ENCODE measurements at places on chromosomes 7 and 10.

GRCh38 chr7:108051454-108051853 lies 48.5 kb upstream of the LAMB1 start:
- DNase-seq: no peak

DNA sequence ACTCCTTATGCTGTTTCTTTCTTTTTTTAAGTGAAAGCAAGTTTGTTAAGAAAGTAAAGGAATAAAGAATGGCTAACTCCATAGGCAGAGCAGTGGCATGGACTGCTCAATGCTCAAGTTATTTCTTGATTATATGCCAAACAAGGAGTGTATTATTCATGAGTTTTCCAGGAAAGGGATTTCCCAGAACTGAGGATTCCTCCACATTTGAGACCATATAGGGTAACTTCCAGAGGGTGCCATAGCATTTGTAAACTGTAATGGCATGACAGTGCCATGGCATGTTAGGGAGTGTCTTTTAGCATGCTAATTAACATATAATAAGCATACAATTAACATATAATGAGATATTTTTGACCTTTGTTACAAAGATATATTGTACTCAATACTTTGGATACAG lies 1034.5 kb upstream of the PHF14 start:
- no peak for DNase-seq

DNA sequence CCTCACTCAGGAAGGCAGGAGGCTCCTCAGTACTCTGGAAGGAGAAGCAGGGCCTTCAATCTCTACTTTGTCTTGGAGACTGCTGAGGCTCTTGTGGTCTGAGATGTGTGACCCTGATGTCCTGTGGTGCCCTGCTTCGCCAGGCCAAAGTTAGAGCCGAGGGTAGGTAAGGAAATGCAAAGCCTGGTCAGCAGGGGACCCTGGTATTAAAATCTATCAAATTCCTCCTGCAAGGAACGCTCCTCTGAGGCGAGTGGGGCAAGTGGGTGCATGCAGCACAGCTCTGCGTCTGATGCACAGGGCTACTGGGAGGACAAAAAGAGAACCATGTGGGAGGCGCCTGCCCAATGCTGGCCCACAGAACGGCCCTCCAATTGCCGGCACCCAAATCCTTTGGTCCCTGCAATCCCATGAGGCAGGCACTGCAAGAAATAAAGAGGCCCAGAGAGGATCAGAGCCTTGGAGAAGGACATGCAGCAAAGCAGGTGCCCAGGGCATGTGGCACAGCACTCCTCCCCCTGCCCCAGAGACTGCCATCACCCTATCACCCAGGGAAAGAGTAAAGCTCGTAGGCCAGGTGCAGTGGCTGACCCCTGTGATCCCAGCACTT lies 23.1 kb upstream of the ZMIZ1 start:
- no peak for DNase-seq

- DNase-seq: no peak
These were observed 33.3 kb downstream of the ARHGAP19 start for GRCh38 chr10:97259119-97259518.

GRCh38 chr7:26664735-26665416 lies 199.5 kb downstream of the SKAP2 start:
- DNase-seq: peak; percentile 58

- no peak for DNase-seq
These were observed 38.2 kb upstream of the CDK6 start for GRCh38 chr7:92874567-92874966.

- DNase-seq: no peak
These were observed 363.7 kb downstream of the HTR7 start for GRCh38 chr10:90494183-90494582.

GRCh38 chr10:122325235-122325634 lies 49.3 kb upstream of the PLEKHA1 start:
- no peak for DNase-seq

- DNase-seq: no peak
These were observed 218.3 kb downstream of the FAM107B start for GRCh38 chr10:14556285-14556956.

GRCh38 chr10:59460601-59461000 lies 98.3 kb upstream of the FAM13C start:
- no peak for DNase-seq

DNA sequence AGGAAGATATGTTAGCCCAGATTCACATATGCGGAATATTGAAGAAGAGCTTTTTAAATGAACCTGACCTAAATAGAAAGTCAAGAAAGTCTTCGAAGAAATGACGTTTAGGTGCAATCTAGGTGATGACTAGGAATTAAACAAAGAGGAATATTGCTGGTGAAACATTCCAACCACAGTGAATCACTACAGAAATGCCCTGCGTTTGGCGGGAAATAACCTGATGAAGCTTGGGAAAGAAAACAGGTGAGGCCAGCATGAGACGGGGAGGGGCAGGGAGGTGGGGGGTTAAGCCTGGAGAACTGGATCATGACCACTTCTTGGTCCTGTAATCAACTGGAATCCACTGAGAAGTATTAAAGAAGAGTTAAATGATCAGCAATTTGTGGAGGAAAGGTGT lies 299.4 kb upstream of the VSTM2A start:
- DNase-seq: no peak

DNA sequence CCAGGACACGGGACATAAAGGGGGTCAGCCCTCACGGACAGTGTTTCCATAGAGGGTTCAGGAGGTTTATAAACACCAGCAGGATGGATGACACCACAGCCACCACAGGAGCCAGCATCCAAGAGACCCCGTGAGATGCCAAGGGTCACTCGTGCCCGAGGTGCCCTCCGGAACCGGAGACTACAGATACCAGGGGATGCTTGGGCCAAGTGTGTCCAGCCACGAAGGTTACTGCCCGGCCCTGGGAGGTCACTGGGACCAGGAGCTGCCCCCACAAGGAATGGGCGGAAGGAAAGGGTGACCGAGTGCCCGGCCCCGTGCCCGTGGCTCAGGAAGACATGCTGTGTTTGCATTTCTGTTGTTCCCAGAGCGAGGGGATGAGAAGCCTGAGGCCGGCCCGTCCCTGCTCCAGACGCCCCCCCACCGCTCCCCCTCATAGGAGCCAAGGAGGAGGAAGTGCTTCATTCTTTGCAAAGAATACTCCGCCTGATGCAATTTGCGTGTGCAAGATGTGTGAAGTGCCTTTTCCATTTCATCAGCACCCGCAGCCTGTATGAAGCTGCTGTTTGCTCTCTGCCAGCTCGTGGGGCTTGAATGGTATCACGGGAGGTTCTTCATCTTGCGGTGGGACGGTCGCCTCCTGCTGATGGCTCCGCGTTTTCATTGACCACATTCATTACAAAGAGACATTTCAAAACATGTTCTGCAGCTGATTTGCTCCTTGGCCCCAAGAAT lies 176.4 kb downstream of the ELFN1 start:
- no peak for DNase-seq

- no peak for DNase-seq
These were observed 193.3 kb downstream of the SEMA3E start for GRCh38 chr7:83455612-83456011.

DNA sequence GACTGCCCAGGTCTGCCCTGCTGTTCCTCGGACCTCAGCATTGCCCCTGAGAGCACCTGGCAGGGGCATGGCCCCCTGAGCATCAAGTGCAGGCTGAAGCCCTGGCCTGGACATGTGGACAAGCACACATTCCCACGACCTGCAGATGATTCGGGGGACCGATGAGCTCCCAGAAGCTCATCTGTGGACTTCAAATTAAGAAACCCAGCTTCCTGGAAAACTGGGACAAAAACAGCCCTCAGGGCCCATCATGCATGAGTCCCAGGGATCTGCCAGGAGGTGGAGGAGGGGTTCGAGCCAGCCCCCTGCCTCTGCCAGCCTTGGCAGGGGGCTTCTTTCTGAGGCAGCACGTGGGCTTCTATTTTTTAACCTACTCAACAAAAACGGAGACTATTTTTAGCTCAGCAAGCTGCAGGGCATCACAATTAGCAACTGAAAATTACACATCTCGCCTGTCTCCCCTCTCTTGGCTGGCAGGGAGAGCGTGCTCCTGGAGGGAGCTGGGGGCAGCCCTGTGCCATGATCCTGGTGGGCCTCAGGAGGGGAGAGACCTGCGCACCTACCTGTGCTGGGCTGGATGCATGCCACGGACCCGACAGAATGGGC lies 51.8 kb downstream of the RASGEF1A start:
- no peak for DNase-seq

- no peak for DNase-seq
These were observed 24.2 kb downstream of the MGMT start for GRCh38 chr10:129491123-129491734.

- DNase-seq: no peak
These were observed 17.0 kb downstream of the TRA2A start for GRCh38 chr7:23514755-23515154.

- DNase-seq: no peak
These were observed 93.2 kb upstream of the ARHGAP21 start for GRCh38 chr10:24816868-24817396.

GRCh38 chr10:14508725-14509124 lies 178.0 kb upstream of the FRMD4A start:
- DNase-seq: no peak

DNA sequence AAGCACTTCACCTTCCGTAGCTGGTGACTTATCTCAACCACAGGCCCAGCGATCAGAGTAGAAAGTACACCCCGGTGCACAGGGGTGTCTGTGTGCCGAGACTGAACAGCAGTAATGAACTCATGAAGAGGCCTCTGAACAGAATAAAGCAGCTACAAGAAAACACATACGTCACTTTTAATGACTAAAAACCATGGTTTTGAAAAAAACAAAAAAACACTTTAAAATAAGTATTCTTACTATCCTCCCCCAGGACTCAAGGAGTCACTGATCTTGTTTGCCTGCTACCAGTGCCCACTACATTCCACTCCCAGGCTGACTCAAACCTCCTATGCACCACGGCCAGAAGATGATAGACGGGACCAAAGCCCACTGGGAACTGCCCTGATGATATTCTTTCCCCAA lies 53.8 kb downstream of the NCAPG2 start:
- no peak for DNase-seq

- peak; percentile 44 for DNase-seq
These were observed 8.4 kb upstream of the HYCC1 start for GRCh38 chr7:23022258-23022769.

- no peak for DNase-seq
These were observed at the start of gene MALRD1 for GRCh38 chr10:19048489-19048888. Gene MALRD1 (plus strand): TSS chr10:19048801. CDS start chr10:19048939, 138 bp downstream.

- no peak for DNase-seq
These were observed 36.0 kb downstream of the GNA12 start for GRCh38 chr7:2807845-2808772.

DNA sequence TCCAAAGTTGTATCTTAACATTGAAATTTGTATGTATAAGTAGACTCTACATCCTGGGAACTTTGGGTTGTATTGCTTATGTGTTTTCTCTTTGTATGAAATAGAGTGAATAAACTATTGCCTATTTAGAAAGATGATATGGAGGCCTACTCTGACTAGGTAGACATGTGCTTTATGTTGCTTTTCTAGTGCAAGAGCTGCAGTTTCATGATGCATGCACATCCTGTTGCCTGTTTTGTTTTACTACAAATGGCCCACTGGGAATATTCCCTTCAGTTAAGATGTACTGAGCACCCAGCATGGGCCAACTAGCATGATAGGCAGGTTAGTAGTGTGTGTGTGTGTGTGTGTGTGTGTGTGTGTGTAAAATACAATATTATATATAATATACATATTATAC lies 282.1 kb upstream of the LRGUK start:
- DNase-seq: no peak

- no peak for DNase-seq
These were observed 55.2 kb upstream of the KCNMA1 start for GRCh38 chr10:77692782-77693181.

DNA sequence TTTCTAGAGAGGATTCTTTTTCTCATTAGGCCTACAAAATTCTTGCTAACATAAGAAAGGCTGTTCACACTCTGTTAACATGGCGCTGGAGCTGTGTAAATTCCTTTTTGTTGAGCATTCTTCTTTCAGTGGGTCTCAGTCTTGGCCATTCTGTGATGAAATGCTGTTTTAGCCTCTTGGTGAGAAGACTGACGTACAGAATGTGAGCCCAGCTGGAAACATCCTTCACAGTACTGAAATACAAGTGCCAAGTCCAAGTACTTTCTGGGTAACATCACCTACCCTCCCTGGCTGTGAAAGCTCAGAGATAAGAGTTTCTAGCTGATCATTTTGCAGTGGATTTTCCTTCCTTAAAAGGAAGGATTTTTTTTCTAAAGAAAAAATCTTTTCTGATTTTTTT lies 231.8 kb downstream of the AHR start:
- no peak for DNase-seq

- no peak for DNase-seq
These were observed 778.8 kb downstream of the LRMDA start for GRCh38 chr10:76210211-76210610.

GRCh38 chr10:7030134-7030855 lies 380.5 kb downstream of the SFMBT2 start:
- no peak for DNase-seq

DNA sequence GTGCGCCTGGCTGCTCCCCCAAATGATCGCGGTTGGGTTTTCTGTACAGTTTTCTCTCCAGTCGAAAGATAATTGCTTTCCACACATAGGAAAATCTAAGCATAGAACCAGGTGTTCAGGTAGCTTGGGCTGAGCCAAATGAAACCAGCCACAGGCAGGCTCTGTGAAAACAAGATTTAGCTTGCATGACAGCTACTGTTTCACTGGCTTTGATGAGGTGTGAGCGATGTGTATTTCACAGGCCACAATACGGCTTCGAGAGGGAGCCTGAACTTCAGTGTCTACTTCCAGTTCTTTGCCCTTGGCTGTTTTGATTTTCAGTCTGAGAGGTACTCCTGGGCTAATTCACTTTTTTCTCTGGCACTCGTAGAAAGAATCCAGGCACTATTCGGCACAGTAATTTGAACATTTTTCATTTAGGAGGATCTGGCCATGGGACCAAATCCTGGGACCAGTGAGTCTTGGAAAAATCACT lies 110.5 kb downstream of the JCAD start:
- no peak for DNase-seq

GRCh38 chr7:104973909-104974415 lies 40.0 kb upstream of the KMT2E start:
- peak; percentile 86 for DNase-seq

DNA sequence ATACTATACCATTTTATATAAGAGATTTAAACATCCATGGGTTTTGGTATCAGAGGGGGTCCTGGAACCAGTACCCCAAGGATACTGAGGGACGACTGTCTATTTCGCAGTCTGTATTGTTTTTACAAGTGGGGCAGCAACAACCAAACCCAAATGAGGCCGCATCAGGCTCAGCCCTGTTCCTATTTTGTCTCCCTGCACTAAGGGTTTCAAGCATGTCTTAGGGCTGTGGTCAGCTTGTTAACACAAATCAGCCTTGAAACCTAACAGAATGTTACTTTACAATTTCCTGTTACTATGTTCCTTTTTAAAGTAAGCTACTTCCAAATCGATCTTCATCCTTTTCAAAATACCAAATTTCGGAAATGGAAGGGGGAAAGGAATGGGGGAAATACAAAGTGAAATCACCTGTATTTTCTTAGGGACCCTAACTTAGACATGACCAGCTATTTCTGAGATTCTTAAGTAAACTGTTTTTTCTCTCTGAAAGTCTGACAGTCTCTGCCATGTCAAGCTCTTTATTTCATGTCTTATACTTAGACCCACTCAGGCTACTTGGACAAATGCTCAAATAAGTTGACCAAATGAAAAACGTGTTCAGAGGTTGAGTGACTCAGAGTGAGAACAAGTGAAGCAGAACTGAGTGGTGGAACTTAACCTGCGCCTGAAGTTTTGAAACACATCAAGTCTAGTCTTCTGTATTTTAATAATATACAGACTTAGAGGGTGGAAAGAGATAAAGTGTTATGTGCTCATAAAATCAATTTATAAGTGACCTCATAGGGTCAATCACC lies 75.8 kb downstream of the C1GALT1 start:
- DNase-seq: peak; percentile 48

- DNase-seq: no peak
These were observed 35.2 kb upstream of the SRGN start for GRCh38 chr10:69052736-69053135.
